Psoas muscle (tissue), 8 donors: ENCODE measurements at places on chromosomes 16 and 17. TPM values are rescaled to one million over a fixed set of nuclear protein-coding genes. Genes with fewer than 3 reads are reported as not detected.

TBC1D3 gene
- not detected for polyA plus RNA-seq

MYH13 gene
- 0.03 TPM for polyA plus RNA-seq

ALOX15 gene
- polyA plus RNA-seq, result not detected

TM4SF5 gene
- polyA plus RNA-seq, result not detected

CNTNAP1 gene
- polyA plus RNA-seq, result 1.0 TPM

HOXB6 gene
- 1.6 TPM for polyA plus RNA-seq

CDH1 gene
- 0.06 TPM for polyA plus RNA-seq

CCDC92B gene
- polyA plus RNA-seq, result 0.01 TPM

OTOA gene
- polyA plus RNA-seq, result 0.06 TPM
